ENCODE measurements at places on chromosomes 13 and 19. TPM values are rescaled to one million over a fixed set of nuclear protein-coding genes. Genes with fewer than 3 reads are reported as not detected.

DNA sequence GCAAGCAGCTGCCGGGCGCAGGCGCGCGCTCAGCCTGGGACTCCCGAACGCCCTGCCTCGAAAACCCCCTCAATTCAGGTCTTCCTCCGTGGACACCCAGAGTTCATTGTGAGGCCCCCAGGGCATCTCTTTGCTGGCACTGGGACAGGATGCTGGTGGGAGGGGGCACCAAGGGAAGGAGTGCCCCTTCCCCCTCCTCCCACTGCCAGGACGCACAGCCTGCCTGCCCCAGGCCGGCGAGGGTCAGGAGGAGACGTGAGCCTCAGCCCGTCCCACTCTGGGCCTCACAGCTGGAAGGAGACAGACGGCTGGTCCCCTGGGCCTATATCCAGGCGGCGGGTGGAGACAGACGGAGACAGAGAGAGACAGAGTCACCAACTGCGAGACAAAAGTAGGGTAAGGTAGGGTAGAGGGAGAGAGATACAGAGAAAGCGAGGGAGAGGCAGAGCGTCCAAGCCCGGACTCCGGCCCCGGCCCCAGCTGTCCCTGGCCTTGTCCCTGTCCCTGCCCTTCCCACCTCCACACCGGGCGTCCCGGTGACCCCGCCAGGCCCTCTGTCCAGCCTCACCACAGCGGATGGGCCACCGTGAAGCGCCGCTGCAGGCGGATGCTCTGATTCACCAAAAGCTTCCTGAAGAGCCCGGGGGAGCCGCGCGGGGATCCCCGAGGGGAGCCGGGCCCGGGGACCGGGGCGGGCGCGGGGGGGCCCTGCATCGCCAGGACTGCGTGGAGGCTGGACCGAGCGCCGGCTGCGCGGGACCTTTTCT lies at the start of gene PDE4C:
Gene PDE4C, minus strand, starts transcription at position 737 of the 767 bp plus-strand sequence. Its CDS starts 23 bp downstream, at position 714.
- H3K4me1 ChIP-seq: peaks cover 18% of the 10 kb centered on the region
- peak; percentile 18 for DNase-seq
- H3K27ac ChIP-seq: no peak within 1 kb of the TSS
- H3K36me3 ChIP-seq: no peaks in the 10 kb centered on the region
- peaks cover 59% of the 10 kb centered on the region for H3K27me3 ChIP-seq

- H3K4me1 ChIP-seq: peaks cover 4% of the 10 kb centered on the region
- H3K4me3 ChIP-seq: no peak overlapping the region
- H3K36me3 ChIP-seq: no peaks in the 10 kb centered on the region
- no peak for DNase-seq
These were observed 773 bp downstream of the LIM2 start for GRCh38 chr19:51386882-51387520.

- peaks cover 3% of the 10 kb centered on the region for H3K27me3 ChIP-seq
- H3K4me1 ChIP-seq: no peaks in the 10 kb centered on the region
- peaks cover 5% of the 10 kb centered on the region for H3K36me3 ChIP-seq
- H3K4me3 ChIP-seq: no peak overlapping the region
- no peak for DNase-seq
These were observed 56.3 kb downstream of the PSG3 start for GRCh38 chr19:42683917-42684513.

VSTM2B gene
- not detected for total RNA-seq

GRCh38 chr13:114017966-114018365 lies 44.1 kb upstream of the C13orf46 start:
- H3K36me3 ChIP-seq: peaks cover 45% of the 10 kb centered on the region
- H3K4me1 ChIP-seq: peaks cover 3% of the 10 kb centered on the region

DACT3 gene
- total RNA-seq: 2.8 TPM

DNA sequence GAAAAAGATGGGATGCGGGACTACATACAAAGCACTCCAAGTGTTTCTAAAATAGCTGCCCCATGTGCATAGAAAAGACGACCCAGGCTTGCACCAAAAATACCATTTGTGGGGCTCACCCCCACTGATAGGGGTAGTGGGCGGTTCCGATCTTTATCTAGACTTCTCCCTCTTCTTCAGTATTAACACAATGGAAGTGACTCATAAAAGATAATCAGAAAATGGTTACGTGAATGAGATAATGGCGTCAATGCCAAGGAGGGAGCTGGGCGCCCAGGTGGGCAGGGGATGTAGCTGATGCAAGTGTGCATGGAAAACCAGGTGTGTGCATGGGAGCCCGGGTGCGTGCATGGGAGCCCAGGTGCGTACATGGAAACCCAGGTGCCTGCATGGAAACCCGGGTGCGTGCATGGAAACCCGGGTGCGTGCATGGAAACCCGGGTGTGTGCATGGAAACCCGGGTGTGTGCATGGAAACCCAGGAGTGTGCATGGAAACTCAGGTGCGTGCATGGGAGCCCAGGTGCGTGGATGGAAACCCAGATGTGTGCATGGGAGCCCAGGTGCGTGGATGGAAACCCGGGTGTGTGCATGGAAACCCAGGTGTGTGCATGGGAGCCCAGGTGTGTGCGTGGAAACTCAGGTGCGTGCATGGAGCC lies 32.7 kb downstream of the LAMP1 start:
- H3K27ac ChIP-seq: no peak overlapping the region
- H3K27me3 ChIP-seq: no peaks in the 10 kb centered on the region
- DNase-seq: no peak
- H3K4me3 ChIP-seq: no peak overlapping the region
- H3K4me1 ChIP-seq: no peaks in the 10 kb centered on the region
- H3K36me3 ChIP-seq: no peaks in the 10 kb centered on the region
